Stimulated activated CD4-positive, alpha-beta T cell treated with anti-CD3 and anti-CD28 coated beads, Interleukin-2, amount 100 ng/mL, for 4 hours (primary cell): ENCODE measurements at places on chromosomes 13 and 19.
A peak's percentile ranks its signal among the peaks of the same experiment; 100 is the strongest.

- no peak for DNase-seq
Observed at GRCh38 chr13:102642475-102642874, 45.7 kb downstream of the TPP2 start.

GRCh38 chr13:45289936-45290563 is 50.9 kb downstream of the TPT1 start:
- no peak for DNase-seq

- DNase-seq = no peak
Observed at GRCh38 chr19:17244618-17245534, 843 bp downstream of the NR2F6 start.

DNA sequence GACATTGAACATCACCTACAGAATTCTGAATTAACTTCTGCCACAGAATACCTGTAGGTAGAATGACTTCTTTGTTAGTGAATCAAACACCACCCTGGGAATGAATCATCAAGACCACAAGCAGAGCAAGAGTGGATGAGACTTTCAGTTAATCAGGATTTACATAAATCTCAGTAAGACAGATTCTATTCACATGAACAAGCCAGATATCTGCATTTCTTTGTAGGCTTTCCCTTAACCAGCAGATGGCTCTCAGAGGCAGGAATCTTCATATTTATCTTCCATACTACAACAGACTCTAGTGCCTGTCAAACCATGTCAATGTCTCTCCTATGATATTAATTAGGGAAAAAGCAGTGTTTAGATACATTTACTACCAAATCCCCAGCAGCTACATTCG is 412.1 kb downstream of the KLF12 start:
- peak; percentile 26 for DNase-seq

DNA sequence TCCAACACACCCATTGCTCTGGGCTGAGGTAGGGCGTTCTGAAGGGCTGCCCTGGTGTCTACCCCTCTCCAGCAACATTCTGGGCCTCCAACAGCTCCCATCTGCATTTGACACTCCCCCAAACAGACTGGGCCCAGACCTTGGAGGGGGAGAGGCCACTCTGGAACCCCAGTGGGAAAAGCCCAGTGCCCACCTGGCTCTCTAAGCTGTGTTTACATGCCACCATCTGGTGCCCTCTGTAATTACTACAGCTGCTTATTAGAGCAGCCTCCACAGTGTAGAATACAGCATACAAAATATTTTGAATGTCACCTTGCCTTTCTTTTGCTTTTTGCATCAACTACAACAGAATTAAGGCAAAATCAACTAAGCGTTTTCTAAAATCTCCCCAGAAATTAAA is 35.8 kb upstream of the TM9SF2 start:
- no peak for DNase-seq

GRCh38 chr13:25065974-25066770 is 29.8 kb upstream of the PABPC3 start:
- DNase-seq = no peak

- no peak for DNase-seq
Observed at GRCh38 chr19:43906774-43907173, 28.3 kb downstream of the ZNF45 start.

DNA sequence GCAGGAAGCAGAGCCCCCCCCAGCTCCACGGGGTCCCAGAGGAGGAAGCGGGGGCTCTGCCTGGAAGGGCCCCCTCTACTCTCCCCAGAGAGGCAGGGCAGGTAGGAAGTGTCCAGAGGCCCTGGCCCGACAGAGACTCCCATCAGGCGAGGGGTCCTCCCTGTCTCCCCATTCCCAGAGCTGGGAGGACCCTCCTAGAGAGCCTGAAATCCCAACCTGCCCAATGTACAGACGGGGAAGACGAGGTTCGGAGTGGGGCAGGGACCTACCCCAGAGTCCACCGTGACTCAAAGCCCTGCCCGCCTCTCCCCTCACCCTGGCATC is 1.1 kb downstream of the TLE2 start:
- DNase-seq = no peak

DNA sequence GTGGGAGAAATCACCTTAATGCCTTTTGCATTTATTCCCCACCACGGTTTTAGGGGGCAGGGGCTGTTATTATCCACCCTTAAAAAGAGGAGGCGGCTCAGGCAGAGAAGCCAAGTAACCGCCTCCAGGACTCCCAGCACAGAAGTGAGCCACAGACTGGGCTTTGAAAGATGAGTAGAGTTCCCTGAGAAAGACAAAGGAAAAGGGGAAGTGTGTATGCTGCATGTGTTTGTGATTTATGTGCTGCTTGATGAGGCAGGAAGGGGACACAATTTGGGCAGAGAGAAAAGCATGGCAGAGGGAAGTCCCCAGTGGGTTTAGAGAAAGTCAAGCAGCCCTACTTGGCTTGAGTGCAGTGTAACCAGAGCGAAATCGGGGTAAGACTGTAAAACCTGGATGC is 85.0 kb downstream of the DOCK9 start:
- DNase-seq = no peak

DNA sequence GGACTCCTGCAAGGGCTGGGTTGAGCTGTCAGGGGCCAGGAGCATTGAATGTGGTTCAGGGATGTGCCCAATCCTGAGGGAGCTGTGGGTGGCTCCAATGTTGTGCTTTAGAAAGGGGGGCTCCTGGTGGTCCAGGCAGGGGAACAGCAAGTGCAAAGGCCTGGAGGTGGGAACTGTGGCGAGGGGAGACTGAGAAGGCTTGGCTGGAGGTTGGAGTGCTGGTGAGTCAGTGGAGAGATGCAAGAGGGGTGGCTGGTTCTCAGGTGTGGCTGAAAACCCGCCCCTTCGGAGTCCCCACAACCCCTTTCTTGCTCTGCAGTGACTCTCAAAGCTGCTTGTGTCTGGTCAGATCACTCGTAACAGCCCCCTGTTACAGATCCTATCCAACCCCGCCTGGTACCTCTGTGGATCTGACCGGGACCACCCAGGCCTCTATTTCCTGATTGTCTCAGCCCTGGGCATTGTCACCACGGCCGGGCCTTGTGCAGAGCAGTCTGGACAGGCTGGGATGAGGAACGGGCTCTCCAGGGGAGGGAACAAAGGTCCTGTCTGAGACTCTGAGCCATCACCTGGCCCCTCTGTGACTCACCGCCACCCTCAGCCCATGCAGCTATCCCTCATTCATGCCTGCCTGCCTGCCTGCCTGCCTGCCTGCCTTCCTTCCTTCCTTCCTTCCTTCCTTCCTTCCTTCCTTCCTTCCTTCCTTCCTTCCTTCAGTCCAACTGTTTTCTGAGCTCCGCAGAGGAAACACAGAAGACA is 1.4 kb upstream of the KCNN1 start:
- no peak for DNase-seq

DNA sequence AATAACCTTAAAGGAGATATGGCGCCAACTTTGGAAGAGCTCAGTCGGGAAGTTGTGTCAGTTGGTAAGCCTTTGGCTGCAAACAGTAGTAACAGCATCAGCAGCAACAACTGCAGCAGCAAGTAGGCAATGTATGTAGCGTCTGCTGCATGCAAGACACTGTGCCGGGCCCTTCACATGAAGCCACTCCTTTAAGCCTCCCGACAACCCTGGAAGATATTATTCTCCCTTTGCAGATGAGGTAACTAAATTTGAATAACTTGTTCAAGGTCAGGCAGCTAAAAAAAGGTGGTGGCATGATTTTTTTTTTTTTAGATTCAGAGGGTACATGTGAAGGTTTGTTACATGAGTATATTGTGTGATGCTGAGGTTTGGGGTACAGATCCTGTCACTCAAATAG is 19.7 kb downstream of the SIPA1L3 start:
- no peak for DNase-seq

GRCh38 chr19:16160943-16161560 is 12.3 kb downstream of the CIB3 start:
- DNase-seq = peak; percentile 12
